ENCODE measurements at places on chromosomes 12 and 14.

DNA sequence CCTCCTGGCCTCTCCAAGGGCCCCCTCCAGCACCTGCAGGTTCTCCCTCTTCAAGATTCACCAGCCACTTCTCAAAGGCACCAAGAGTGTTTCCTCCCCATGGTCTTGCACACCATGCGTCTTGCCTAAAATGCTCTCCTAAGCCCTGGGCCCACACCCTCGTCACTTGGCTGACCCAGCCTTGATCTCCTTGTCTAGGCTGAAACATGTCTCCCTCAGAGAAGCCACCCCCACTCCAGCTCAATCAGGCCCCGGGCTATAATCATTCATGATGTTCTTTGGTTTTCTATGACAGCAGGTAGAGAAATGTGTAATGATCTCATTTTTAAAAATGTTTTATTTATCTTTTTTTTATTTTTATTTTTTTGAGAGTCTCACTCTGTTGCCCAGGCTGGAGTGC lies 88.1 kb downstream of the EFCAB11 start:
- no peak for DNase-seq

DNA sequence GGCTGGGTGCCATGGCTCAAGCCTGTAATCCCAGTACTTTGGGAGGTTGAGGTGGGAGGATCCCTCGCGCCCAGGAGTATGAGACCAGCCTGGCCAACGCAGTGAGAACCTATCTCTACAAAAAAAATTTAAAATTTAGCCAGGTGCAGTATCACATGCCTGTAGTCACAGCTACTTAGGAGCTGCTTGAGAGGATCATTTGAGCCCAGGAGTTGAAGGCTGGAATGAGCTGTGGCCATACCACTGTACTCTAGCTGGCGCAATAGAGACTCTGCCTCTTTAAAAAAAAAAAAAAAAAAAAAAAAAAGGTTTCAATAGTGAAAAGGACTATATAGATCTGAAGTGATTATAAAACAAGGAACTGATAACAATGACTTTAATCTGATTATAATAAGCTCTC lies 13.5 kb downstream of the PSMA3 start:
- no peak for DNase-seq

DNA sequence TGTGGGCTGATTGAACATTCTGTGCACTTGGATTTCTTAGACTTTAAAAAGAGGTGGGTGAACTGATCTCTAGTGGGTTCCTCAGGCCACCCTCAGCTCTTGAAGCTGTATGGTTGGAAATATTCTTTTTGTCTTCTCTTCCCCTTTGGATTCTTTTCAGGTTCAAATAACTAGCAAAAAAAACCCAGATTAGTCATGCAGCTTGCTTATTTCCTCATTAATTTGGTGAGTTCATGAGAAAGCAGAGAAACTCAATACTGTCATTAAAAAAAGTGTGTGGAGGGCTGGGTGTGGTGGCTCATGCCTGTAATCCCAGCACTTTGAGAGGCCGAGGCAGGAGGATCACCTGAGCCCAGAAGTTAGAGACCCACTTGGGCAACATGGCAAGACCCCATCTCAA lies 183.4 kb downstream of the ESR2 start:
- DNase-seq, result no peak

- DNase-seq, result peak; percentile 95
Observed at GRCh38 chr14:102215071-102215470, 75.4 kb downstream of the WDR20 start.

DNA sequence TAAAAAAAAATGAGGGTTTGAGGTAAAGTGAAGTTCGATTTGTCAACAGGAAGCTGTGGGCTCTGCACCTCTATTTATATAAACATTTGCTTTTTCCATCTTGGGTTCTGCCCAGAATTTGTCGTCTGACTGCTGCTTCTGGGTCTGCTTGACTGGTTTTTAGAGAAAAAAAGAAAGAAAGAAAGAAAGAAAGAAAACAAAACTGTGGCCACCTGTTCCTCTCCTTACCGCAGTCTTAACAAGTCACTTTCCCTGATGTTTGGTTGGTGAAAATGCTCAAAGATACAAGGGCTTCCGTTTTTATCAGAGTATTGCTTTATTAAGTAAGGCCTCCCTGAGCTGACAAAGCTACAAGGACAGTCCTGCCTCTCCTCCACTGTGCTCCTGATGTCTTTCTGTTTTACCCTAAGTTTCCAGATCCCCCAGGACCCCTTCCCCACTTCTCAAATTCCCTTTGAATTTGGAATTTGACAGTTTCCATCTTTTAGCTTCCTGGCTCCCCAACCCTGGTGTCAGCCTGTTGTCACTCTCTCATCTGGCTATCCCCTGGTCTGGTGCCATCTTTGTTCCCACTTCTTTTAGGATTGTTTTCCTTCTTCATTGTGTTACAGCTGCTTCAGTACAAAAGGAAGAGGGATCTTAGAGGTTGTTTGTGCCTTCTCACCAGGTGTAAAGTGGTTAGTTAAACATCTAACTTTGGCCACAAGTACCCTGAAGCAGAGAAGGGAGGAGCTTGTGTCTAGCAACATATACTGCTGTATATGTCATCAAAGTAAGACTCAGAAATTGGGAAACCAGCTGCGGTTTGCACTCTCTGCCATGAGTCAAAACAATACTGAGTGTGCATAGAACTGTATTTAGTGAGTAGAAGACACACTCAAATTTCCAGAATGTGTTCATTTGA lies 18.0 kb downstream of the MFAP5 start:
- DNase-seq, result no peak

GRCh38 chr14:99573000-99573330 lies 31.0 kb downstream of the CCDC85C start:
- DNase-seq, result no peak

- DNase-seq, result peak; percentile 60
Observed at GRCh38 chr12:103012884-103013283, 55.4 kb downstream of the ASCL1 start.

DNA sequence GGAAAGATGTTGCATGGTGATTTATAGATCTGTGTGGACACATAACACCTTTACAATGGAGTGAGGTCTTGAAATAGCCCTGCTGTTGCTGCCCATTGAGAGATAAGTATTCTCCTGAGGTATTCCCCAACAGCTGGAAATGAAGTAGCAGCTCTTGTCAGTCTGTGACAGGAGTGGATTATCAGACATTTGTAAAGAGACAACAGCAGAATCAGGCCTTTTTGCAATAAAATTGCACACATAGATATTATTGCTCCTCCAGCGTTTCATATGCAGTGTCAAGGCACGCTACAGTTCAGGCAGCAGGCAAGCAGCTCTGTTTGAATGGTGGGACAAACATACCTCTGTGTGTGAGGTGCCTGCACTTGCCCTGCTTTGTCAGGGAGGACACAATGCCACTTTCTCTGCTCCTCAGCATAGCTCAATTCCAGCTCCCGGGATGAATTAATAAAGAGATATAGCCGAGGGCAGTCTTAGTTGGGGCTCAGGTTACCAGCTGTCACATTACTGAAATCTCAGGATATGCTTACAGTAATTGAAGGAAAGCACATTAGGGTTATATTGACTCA lies 49.4 kb downstream of the BICD1 start:
- DNase-seq, result no peak

DNA sequence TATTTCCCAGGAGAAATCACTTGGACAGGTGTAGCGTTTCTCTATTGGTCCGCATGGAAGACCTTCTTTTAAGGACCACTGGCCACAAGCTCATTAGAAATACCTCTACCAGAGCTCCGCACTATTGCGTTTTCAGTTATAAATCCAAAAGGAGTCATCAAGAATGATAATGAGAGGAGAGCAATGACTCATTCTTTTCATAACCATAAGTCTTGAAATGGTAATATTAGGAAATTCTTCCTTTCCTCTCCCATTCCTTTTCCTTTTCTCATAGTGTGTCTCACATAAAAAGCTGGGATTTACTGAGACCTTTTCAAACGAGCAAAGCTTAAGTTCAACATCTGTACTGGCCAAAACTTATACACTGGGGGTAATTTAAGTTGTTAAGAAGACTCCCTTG lies 215.7 kb downstream of the CPNE8 start:
- DNase-seq, result no peak

DNA sequence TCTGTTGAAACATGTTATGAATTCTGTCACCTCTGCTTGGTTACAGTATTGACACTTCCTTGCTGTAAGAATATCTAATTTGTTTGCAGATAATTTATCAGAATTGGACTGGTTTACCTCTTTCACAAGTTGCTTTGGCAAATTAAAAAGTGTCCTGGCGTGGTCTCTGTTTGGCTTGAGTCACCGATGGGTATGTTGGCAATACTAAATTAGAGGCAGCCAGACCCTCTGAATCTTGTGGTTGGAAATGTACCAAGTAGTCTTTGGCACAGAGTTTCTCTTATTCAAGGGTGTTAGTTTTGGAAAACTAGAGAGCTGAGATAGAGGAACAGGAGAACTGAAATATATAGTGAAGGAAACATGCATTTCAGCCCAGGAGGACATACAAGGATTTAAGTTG lies 521.1 kb upstream of the MGAT4C start:
- no peak for DNase-seq

GRCh38 chr14:94180655-94181271 lies 6.6 kb downstream of the PPP4R4 start:
- peak; percentile 80 for DNase-seq

DNA sequence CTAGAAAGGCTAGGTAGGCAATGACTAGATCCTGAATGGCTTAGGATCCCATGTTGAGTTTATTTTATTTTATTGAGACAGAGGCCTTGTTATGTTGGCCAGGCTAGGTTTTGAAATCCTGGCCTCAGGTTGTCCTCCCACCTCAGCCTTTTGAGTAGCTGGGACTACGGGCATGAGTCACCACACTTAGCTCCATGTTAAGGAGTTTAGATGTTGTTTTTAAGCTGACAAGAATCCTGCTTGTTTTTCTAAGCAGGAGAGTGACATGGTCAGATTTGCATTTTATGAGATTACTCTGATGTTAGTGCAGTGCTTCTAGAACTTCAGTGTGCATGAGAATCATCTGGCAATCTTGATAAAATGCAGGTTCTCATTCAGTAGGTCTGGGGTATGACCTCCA lies 14.5 kb downstream of the CCDC198 start:
- DNase-seq, result no peak

- no peak for DNase-seq
Observed at GRCh38 chr12:53751336-53752191, at the start of gene CISTR. TSS of gene CISTR (minus strand) at chr12:53751979.

GRCh38 chr14:94897561-94897960 lies 127.6 kb upstream of the GSC start:
- no peak for DNase-seq

DNA sequence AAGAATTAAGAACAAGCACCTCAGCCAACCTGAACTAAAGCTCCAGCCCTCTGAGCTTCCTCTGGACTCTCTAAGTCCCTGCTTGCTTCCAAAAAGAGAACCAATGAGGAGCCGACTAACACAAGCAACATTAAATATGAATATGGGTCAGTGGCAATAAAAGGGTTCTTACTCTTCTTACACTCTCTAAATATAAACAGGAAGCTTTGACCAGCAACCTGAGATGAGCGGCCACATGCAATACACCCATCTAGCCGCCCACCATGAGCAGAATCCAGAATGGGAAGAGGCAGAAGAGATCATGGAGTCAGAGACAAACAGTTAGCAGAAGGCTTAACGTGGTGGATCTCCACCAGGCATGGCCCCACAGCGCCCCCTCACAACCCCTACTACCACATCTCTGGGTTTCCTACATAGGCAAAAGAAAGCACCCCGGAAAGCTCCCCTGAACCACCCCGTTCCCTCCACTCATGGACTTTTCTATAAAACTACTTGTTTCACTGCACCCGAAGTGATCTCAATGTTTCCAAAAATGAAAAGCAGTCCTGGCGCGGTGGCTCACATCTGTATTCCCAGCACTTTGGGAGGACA lies 59.4 kb downstream of the TTC7B start:
- peak; percentile 56 for DNase-seq

- no peak for DNase-seq
Observed at GRCh38 chr12:114851981-114852380, 168.0 kb upstream of the TBX3 start.

GRCh38 chr12:105933671-105934665 lies 204.8 kb downstream of the NUAK1 start:
- DNase-seq, result no peak

DNA sequence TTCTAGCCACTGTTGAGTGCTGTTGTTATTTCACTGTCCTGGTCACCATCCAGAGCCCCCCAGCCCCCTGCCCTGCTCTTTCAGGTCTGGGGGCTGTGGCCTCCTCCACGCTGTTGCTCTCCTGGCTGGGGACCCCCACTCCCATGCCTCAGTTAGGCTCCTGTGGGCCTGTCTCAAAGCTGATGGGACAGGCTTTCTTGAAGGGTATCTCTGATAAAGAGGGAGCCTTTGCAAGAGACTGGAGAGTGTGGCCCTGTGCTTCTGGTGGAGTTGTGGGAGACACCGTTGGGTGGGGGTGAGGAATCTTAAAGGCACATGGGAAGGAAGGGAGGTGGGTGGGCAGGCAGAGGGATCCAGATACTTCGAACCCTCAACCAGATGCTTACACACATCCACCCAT lies 12.2 kb upstream of the KRT86 start:
- no peak for DNase-seq

DNA sequence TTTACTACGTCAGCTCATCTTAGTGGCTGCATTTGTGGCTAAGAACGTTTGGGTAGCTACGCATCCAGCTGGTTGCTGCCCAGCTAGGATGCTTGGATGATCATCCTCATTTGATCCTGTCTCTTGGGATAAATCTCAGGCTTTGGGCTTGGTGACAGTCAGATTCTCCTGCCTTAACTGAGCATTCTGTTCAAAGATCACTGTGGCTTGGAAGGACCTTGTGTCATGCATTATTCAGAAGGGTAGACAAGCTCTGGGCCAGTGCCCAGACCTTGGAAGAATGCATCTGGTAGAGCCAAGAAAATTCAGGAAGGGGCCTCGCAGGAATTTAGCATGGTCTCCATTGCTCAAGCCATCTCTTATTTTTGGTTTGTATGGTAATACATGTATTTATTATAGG lies 188.4 kb downstream of the NRXN3 start:
- peak; percentile 59 for DNase-seq

- no peak for DNase-seq
Observed at GRCh38 chr12:48185181-48185919, 1.9 kb downstream of the CCDC184 start.

GRCh38 chr14:80977221-80977620 lies 21.8 kb downstream of the TSHR start:
- DNase-seq, result no peak

DNA sequence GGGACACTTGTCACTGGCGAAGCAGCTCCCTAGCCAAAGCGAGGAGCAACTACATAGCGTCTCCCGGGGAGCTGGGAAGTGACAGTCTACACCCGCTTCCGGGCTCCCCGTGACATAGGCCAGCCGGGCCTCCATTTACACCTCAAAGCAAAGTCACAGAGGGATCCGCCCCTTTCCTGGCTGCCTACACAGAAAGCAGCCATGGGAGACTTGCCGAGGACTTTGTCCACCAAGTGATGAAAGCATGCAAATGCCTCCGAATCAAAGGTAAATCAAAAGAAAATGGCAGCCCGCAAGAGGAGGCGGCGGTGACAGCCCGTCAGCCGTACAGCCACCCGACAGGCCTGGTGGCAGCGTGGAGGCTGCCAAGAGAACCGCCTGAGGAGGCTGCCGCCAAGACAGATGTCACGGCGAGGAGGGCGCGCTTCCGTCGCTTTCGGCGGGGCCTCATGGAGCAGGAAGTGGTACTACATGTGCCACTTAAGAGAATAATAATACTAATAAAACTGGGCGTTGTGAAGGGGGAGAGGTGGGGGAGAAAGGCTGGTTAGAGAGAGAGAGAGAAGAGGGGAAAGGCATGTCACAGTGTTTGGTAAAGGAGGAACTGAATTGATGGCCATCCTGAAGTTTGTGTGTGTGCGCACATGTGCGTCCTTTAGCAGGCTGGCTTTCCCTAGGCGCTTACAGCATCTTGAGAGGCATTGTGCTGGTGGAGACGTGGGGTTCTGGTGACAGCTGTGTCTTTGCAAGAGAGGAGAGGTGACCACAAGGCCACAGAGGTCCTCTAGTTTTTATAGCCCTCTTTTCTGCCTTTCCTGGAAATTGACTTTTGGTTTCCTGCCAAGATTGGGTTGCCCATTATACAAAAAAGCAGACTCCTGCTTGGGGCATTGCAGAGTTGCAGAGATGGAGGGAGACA lies 661.7 kb downstream of the VRK1 start:
- DNase-seq, result peak; percentile 5

Data from pons (tissue), 1 donor.